ENCODE measurements at places on chromosomes 6 and 20. TPM values are rescaled to one million over a fixed set of nuclear protein-coding genes. Genes with fewer than 3 reads are reported as not detected.

Gene RPRD1B
- 36.0 TPM for total RNA-seq

Gene GATA5
- total RNA-seq: not detected

GRCh38 chr20:59661621-59662020, 57.3 kb downstream of the PHACTR3 start:
- DNase-seq: no peak

DNA sequence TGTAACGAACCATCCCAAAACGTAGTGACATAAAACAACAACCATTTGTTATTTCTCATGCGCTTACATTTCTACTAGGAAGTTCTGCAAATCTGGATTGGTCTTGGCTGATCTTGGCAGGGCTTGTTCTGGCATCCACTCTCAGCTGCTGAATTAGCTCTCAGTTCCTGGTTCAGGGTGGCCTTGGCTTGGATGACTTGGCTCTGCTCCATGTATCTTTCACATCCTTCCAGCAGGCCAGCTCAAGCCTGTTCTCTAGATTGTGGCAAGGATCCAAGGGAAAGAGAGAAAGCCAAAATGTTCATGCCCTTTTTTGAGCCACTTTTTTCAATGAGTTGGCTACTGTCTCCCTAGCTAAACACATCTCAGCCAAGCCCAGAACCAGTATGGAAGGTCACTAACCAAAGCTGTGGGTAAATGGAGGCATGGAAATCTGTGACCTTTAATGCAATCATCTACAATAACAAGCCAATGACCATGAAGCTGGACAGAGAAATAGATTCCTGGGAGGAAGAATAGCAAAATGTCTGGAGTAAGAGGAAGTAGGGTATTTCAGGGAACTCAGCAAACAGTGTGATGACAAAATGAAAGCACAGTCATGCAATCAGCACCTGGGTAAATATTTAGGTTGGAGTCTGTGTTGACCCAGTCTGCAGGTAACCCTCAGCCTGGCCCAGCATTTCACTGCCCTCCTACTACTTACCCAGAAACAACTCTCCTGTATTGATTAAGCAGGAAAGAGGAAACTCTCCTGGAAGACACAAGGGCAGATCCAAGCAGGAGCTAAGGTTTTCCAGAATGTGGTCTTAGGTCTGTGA, 32.7 kb upstream of the SNAP25 start:
- peak; percentile 16 for DNase-seq

- DNase-seq: peak; percentile 38
Measured at GRCh38 chr20:47354714-47355488, 1.6 kb downstream of the ZMYND8 start.

DNA sequence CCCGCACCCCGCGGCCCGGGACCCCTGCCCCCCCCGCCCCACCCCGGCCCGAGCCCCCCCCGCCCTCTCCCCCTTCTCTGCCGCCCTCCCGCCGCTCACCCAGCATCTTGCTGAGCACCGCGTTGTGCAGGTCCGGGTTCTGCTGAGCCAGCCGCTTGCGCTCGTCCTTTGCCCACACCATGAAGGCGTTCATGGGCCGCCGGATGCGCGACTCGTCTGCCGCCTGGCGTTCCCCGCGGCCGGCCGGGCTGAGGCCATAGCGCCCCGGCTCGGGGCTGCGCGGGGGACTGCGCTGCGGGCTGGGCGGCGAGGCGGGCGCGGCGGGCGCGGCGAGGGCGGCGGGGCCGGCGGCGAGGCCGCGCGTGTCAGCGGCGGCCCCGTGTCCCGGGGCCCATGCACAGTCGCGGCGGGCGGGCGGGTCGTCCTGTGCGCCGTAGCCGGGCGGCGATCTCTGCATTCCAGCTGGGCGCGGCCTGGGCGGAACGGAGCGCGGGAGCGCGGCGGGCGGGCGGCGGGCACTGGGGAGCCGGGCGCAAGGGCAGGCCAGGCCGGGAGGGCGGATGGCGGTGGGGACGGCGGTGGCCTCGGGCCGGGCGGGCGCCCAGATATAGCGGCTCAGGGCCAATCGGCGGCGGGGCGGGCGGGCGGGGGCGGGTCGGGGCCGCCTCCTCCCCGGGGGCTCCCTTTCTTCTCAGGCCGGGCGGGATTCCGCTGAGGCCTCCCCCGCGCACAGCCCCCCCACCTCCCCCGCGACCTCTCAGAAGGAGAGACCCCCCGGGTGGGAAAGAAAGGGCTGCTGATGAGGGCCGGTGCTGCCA, at the start of gene SOX18:
Gene SOX18 (minus strand): TSS at position 580 of the 818 bp plus-strand sequence. CDS start 123 bp downstream, at position 457.
- DNase-seq: peak; percentile 18

- DNase-seq: no peak
Measured at GRCh38 chr6:101605874-101606273, 212.4 kb downstream of the GRIK2 start.

DNA sequence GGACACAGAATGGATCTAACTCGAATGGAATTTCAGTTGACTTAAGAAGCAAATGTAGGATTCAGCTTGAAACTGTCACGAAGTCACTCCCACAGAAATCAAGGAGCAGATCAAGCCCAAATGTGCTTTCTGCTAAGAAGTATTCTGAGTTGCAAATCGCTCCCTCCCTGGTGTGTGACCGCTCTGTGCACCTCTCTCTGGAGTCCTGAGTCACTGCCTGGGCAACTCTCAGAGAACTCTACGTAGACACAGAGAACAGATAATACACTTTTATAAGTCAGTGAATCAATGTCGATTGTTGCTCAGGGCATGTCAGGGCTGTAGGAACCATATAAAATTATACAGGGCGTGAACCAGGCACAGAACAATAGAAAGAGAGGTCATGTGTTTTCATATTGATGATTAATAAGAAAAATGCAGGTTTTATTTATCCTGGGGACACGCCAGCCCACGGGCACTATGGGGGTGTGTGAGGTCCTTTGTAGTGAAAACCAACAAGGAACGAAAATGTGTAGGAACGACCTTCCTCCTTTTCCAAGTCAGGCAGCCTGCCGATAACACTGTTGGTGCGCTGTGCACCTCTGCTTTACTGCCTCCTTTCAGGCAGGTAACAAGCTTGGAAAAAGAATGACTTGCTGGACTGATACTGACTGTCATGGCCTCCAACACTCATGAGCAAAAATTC, 248.1 kb upstream of the FOXQ1 start:
- peak; percentile 54 for DNase-seq

GRCh38 chr6:37332894-37333293, 20.9 kb upstream of the RNF8 start:
- no peak for DNase-seq

Measured in fibroblast of the aortic adventitia (primary cell).